ENCODE measurements at places on chromosomes 3 and 15.

DNA sequence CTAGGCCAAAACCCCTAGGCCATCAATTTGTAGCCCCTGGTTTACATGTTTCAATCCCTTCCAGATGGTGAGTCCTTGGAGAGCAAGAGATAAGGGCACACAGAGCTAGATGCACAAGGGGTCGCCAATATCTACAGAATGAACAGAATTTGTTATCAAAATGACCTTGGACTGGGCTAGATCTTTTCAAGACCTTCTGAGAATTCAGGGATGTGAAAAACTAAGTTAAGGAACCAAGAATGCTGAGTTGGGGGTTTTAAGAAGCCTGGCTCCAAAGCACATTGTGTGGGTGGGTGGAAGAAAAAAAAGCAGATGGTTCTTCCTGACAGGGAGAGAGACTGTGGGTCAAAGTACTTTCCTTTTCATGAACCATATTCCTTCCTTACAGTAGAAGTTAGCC, 10.2 kb downstream of the CDCP1 start:
- DNase-seq: no peak

GRCh38 chr3:152870027-152870426, 35.1 kb downstream of the P2RY1 start:
- DNase-seq: no peak

DNA sequence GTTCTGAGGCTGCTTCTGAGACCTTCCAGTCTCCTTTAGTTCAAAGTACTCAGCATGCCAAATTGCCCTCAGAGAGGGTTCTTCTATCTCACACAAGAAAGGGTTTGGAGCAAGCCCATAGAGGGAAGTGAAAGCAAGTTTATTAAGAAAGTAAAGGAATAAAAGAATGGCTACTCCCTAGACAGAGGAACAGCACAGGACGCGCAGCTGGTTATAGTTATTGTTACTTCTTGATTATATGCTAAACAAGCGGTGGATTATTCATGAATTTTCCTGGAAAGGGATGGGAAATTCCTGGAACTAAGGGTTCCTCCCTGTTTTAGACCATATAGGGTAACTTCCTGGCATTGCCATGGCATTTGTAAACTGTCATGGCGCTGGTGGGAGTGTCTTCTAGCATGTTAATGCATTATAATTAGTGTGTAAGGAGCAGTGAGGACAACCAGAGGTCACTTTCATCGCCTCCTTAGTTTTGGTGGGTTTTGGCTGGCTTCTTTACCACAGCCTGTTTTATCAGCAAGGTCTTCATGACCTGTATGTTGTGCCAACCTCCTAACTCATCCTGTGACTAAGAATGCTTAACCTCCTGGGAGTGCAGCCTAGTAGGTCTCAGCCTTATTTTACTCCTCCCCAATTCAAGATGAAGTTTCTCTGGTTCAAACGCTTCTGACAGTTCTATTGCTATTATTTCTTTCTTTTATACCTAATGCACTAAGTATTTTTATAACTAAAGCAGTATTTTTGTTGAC, 26.3 kb downstream of the SCN11A start:
- DNase-seq: no peak

GRCh38 chr15:25093455-25094029, 138.8 kb downstream of the SNRPN start:
- no peak for DNase-seq

GRCh38 chr3:151290673-151291072, 12.3 kb upstream of the P2RY14 start:
- peak; percentile 29 for DNase-seq

DNA sequence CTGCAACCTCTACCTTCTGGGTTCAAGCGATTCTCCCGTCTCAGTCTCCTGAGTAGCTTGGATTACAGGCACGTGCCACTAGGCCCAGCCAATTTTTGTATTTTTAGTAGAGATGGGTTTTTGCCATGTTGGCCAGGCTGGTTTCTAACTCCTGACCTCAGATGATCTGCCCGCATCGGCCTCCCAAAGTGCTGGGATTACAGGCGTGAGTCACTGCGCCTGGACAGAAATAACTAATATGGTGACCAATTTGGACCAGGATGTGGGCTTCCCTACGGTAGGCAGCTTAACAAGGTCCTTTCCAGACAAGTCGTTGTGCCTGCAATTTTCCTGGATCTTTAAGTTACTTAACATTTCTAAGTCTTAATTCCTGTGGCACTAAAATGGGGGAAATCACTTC, 14.8 kb downstream of the WDR53 start:
- DNase-seq: no peak

DNA sequence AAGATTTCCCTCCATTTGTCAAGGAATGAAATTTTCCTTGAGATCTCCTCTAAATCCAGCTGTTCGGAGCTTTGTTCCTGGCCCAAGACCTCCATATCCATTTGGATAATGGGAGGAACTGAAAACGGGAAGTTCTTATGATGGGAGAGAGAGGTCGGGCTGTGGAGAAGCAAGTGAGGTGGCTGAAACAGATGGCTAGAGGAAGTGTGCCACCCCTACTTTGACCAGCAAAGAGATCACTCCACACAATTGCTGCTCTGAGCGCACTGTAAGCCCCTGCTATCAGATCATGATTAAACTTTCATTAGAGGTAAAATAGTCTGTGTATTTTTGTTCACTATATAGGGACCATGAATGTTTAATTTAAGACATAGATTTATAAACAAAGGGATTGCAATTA, at the start of gene MINDY4B:
Gene MINDY4B (minus strand): TSS at position 101 of the 400 bp plus-strand sequence. CDS start 0 bp downstream, at position 101.
- DNase-seq: no peak

- no peak for DNase-seq
Observed at GRCh38 chr15:33328106-33328505, 17.3 kb downstream of the RYR3 start.

DNA sequence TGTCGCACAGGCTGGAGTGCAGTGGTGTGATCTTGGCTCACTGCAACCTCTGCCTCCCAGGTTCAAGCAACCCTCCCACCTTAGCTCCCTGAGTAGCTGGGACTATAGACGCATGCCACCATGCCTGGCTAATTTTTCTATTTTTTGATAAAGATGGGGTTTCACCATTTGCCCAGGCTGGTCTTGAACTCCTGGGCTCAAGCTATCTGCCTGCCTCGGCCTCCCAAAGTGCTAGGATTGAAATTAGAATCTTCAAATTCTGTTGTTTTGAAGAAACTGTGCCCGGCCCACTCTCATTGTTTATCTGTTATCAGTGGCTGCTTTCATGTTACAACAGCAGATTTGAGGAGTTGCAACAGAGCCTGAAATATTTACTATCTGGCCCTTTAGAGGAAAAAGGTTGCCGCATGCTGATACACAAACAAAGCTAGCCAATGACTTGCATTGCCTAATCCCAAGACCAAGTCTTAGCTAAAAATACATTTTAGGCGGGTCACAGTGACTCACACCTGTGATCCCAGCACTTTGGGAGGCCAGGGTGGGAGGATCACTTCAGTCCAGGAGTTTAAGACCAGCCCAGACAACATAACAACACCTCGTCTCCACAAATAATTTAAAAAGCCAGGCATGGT, 43.2 kb upstream of the PPP4R2 start:
- no peak for DNase-seq

DNA sequence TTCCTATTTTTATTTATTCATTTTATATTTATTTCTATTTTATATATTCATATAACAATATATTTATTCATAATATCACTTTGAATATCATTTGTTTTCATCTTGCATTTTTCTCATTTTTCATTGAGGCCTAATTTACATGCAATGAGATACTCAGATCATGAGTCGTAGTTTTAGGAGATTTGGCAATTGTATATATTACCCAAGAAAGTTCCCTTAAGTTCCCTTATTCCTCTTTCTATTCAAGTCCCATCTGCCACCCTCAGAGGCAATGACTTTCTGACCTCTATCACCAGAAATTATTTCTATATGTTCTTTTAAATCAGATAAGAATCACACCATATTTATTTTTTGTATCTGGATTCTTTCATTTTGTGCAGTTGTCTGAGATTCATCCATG, 329.1 kb upstream of the TPRG1 start:
- no peak for DNase-seq

GRCh38 chr15:46938169-46938568, 779.1 kb upstream of the SEMA6D start:
- DNase-seq: no peak

DNA sequence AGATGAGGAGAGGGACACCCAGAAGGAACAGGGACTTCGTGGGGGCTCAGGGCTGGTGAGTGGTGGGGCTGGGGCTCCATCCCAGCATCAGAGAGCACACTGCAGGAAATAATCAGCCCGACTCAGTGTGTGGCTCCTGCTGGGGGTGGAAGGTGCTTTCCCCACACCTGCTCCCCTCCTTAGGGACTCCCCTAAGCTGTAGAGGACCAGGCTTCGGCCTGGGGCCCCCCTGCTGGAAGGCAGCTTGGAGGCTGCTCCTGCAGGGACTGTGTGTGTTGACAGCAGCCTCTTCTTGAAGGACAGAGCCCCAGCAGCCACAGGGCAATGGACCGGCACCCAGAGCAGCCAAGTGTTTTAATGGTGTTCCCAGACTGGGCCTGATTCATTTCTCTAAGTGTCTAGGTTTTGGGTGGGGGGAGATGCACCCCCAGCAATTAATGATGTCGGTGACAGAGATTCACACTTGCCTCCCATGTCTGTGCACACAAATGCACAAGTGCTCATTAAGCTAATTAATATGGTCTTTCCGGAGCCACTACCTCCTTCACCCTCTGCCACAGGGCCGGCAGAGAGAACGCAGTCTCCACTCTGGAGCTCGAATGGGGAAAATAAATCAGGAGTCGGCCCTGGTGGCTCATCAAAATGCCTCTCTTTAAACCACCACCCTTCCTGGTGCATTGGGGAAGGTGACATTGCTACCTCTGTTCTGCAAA, 16.9 kb upstream of the FGD5 start:
- no peak for DNase-seq

- DNase-seq: no peak
Observed at GRCh38 chr15:81165535-81165934, 31.1 kb upstream of the IL16 start.

GRCh38 chr3:197528190-197528589, 27.6 kb downstream of the BDH1 start:
- no peak for DNase-seq

GRCh38 chr15:92413510-92413909, 19.8 kb downstream of the ST8SIA2 start:
- DNase-seq: no peak

- DNase-seq: peak; percentile 37
Observed at GRCh38 chr3:52934630-52935530, 37.5 kb upstream of the STIMATE start.

DNA sequence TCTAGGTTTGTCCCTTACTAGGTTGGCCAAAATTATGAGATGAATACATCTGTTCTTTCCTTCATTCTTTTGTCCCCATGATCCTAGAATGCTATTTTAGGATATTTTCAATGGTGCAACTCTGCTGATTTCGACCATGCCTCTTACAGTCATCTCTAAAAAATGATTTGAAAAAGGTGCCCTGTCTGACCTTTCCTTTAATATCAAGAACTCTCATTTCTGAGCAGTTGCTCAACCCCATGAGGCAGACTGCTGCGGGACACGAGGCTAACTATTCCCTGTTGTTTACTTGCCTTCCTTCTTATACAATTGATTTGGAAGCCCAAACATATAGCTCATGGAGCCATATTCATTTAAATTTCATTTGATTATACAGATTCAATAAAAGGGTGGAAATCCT, 14.6 kb downstream of the PLSCR2 start:
- DNase-seq: no peak

- no peak for DNase-seq
Observed at GRCh38 chr15:46091860-46092450, 457.1 kb downstream of the SQOR start.

GRCh38 chr3:34842706-34843480, 796.4 kb upstream of the ARPP21 start:
- DNase-seq: no peak

DNA sequence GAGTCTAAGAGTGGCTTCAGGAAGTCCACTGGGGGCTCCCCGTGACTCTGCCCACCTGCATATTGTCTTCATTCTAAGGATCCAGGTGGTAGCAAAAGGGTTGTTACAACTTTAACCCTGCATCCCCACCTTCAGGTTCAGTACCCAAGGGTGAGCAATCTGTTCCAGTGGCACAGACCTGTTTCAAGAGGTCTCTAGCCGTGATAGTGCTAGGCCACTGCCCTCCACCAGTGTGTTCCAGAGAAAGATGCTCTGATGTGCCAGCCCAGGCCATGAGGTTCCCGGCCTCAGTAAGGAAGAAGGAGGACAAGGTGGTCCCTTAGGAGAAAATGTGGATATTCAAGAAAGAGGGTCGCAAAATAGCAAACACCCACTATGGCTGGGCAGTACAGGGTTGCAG, 87.0 kb downstream of the IGF1R start:
- no peak for DNase-seq

GRCh38 chr3:117736846-117737245, 1027.3 kb downstream of the TUSC7 start:
- DNase-seq: no peak

DNA sequence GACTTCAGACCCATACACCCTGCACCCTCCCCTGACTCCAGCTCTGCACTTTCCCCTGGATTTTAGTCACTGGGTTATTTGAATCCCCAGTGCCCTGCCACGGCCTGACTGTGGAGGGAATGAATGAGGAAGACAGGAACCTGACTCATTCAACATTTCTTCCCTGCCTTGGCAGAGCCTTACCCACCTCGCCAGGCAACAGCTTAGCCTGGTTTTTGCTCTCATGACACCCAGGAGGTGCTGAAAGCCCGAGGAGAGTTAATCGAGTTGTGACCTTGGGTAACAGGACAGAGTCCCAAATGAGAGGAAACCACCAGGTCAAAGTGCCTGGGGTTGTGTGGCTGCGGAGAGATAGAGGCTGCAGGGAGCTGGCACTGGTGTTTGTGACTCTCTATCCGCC, 128.3 kb downstream of the SMAD6 start:
- DNase-seq: peak; percentile 46

GRCh38 chr15:27358751-27359434, 387.9 kb downstream of the GABRG3 start:
- DNase-seq: no peak

GRCh38 chr3:133274477-133274876, 125.4 kb upstream of the BFSP2 start:
- no peak for DNase-seq

DNA sequence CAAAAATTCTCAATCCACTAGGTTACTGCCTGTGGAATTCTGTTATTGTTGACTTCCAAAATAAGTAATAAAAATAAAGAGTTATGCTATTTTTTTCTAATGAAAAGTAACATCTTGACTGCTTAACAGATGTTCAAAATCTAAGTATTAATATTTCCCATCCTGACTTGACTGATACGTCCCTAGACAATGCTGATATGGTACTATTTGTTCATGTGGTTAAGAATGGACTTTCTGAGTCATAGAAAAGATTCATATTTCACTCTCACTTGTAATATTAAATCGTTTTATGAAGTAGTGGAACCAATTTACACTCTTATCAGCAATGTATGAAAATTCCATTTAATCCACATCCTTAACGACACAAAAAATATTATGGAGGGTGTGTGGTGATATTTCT, 104.8 kb upstream of the PLSCR5 start:
- DNase-seq: no peak

GRCh38 chr15:42508263-42508690, 12.8 kb downstream of the SNAP23 start:
- no peak for DNase-seq
